ENCODE measurements at places on chromosomes 7 and 10. TPM values are rescaled to one million over a fixed set of nuclear protein-coding genes. Genes with fewer than 3 reads are reported as not detected.

The AKR1C2 gene
- 17.5 TPM for total RNA-seq

The EIF3B gene
- total RNA-seq = 151 TPM

- DNase-seq = no peak
These were observed 38.8 kb downstream of the FIGNL1 start for GRCh38 chr7:50411332-50411731.

GRCh38 chr10:110992006-110992800, 72.8 kb downstream of the SHOC2 start:
- DNase-seq = no peak

- no peak for DNase-seq
These were observed 6.7 kb upstream of the FAM170B start for GRCh38 chr10:49140304-49141177.

The MBL2 gene
- total RNA-seq = not detected

DNA sequence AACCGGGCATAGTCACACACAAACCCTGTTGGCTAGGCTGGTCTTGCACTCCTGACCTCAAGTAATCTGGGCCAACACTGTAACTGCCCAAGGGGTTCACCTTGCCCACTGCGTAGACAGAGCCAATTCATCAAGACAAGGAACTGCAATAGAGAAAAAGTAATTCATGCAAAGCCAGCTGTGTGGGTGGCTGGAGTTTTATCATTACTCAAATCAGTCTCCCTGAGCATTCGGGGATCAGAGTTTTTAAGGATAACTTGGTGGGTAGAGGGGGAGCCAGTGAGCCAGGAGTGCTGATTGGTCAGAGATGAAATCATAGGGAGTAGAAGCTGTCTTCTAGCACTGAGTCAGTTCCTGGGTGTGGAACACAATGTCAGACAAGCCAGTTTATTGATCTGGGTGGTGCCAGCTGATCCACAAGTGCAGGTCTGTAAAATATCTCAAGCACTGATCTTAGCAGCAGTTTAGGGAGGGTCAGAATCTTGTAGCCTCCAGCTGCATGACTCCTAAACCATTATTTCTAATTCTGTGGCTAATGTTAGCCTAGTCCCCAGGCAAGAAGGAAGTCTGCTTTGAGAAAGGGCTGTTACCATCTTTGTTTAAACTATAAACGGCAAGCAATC, 15.6 kb upstream of the FXYD4 start:
- no peak for DNase-seq

- DNase-seq = no peak
These were observed 1.2 kb downstream of the IGFBP1 start for GRCh38 chr7:45889367-45890067.

GRCh38 chr10:86536294-86536861, 14.8 kb upstream of the WAPL start:
- DNase-seq = no peak

GRCh38 chr7:84629640-84630318, 435.2 kb upstream of the SEMA3A start:
- DNase-seq = no peak

DNA sequence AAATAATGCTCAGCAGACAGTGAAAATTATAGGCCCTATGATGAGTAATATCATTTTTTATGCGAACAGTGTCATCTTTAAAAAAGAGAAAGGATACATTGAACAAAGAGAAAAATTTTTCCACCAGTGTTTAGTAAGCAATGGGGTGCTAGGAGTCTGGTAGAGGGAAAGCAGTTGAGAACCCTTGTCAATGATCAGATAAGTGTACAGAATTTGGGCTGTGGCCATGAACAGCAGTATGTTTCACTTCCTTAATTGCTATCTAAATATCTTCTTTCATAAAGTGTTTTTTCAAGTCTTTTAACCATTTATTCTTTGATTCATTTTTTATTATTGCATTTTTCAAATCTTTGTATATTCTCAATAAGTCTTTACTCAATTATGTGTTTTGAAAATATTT, 750.7 kb upstream of the KCND2 start:
- no peak for DNase-seq

DNA sequence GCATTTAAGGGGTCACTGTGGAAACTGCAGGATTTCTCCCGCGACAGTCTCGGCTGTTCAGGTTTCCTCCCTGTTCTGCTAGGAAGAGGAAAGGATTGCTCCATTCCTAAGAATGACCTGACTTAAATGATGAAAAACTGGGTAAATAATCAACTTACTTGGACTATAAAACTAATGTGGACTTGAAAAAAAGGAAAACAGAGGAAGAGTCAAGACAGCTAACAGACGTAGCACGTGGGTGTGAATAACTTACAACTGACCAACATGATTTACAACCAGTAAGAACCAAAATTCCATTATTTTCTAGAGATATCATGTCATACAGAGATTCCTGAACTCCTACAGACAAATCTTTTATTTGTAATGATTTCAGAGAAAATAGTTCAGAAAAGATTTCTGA, 93.8 kb downstream of the ADAM12 start:
- no peak for DNase-seq

GRCh38 chr10:93535293-93535692, 31.2 kb upstream of the FFAR4 start:
- DNase-seq = no peak

The ACTA2 gene
- 344 TPM for total RNA-seq

DNA sequence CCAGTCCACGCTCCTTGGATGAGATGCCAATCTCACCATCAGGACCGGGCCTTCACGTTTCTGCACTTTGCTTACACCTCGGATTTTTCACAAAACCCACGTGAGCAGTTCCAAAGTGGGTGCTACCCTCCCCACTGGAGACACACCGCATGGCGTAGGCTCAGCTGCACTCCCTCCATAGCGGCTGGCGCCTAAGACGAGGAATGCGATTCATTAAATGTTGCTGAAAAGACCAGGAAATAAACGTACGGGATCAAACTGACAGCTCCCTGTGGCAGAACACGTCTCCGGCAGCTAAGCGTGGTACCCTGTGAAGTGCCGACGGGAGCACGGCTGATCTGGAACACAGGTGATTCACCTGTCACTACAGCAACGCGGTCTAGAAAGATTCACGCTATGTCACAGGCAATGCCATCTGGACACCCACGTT, 209.0 kb downstream of the DIP2C start:
- peak; percentile 77 for DNase-seq

DNA sequence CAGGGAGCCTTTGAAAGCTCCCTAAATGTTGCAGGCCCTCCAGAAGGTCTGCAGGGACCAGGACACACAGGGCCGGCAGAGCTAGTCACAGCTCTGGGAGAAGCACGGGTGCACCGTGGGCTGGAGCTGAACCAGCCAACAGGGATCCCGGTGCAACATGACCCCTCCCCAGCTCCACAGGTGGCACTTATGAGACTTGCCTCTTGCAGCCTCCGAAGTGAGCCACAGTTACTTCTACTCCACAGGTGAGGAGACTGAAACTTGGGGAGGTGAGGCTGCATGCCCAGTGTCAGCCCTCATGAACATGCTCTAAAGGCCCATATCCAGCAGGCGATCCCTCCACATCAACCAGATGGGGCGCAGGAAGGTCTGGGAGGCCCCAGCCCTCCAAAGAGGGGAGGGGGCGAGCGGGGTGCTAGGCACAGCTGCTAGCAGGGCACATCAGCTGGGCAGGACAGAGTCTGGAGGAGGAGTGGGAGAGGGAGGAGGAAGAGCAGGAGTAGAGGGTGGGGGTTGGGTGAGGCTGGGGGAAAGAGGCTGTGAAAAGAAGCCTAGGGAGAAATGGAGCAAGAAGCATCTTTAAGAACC, 224.3 kb downstream of the ELFN1 start:
- no peak for DNase-seq

GRCh38 chr10:67250686-67251085, 324.9 kb downstream of the LRRTM3 start:
- no peak for DNase-seq

DNA sequence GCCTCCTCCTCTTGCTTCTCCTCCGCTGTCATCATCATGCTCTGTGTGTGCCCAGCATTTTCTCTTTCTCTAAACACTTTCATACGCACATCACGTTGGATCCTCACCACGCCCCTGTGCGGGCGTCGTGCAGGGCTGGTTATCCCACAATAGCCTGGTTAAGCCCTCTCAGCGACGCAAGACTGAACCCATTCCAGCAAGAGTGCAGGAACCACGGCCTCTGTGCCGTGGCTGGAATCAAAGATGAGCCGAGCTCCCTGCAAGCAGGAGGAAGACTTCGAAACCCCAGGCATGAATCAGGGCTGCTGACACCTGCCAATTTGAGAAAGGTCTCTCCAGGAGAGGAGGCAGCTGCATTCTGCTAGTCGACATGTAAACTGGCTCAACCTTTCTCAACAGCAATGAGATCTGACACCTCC, 74.8 kb upstream of the FOXK1 start:
- DNase-seq = no peak

The ADIRF gene
- total RNA-seq = 72.0 TPM

- DNase-seq = no peak
These were observed 1052.6 kb downstream of the REEP3 start for GRCh38 chr10:64573623-64574325.

The TFR2 gene
- 3.4 TPM for total RNA-seq

DNA sequence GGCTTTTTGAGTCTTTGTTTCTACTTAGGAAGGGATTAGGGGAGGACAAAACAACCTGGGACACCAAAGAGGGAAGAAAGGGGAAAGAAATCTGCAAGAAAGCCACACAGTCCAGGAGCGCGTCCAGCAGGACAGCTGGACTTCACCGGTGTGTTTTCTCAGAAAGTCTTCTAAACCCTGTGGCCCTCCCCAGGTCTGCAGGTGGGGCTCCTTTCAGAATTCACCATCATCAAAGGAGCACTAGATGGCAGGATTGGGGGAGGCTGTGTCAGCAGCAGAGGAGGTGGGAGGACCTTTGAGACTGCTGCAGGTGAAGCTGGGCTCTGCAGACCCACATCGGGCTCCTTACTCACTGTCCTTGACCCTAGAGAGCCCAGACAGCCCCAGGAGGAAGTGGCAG, 13.9 kb upstream of the DRGX start:
- DNase-seq = no peak

The MSS51 gene
- total RNA-seq = 2.2 TPM

DNA sequence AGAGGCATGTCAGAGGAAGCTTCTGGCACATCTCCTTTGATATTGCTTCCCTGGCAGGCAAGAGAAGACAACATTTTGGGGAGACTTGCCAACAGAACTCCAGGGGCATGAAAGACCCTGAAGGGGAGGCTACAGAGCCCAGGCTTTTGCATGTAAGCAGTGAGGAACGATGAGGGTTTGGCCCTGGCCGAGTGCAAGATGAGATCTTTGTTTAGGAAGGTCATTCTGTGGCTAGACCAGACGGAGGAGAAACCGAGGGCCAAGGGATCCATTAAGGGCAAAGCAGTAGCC, 3.8 kb downstream of the SVIL start:
- DNase-seq = peak; percentile 81

DNA sequence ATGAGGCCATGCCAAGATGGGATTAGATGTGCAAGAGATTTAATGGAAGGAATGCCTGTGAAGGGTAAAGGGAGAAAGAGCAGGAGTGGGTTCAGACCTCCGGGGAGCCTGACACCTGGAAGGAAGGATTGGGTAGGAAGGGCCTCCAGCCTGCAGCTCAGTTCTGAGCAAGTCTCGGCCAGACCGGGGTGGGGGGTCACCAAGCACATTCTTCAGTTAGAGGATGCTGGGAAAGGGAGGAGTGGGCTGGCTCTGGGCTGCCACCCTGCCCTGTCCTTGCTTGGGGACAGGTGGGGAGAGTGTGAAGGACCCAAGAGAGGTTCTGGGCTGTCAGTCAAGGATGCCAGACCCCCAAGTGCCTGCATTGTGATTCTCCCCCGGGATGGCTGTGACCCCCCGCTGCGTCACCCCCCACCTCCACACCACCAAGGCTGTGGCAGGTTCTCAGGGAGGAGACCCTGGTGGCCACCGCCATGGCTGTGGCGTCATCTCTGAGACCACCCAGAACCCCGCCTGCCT, 16.5 kb upstream of the PRKAG2 start:
- peak; percentile 70 for DNase-seq

DNA sequence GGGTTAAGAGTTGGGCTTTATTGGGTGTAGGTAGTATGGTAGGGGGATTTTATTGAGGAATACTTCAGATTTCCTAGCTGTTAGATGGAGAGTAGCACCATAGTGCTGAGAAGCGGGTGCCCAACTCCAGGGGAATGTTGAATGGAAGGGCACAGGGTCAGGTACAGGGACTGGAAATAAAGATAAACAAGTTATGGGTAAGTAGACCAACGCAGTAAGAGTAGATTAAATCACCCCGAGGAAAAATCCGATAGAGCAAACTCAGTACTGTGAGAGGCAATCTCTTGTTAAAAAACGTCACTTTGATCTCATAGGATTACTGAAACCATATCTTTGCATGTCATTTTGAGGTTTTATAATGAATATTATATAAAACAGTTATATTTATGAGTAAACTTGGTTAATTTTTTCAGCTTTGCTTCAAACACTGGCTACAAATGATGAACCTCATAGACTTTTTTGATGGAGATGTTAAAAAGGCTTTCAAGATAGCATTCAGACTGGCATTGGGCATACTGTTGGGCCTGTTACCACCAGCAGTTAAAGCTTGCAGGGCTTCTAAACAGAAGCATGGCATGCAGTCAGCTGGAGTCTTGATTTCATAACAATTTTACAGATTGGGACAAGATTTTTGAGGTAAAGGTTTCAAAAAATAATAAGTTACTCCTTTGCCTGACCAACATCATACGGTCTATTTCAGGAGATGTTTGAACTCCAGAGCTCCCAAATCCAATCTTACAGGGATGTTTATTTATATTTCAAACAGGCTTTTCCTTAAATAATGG, 7.1 kb downstream of the AHR start:
- DNase-seq = no peak

DNA sequence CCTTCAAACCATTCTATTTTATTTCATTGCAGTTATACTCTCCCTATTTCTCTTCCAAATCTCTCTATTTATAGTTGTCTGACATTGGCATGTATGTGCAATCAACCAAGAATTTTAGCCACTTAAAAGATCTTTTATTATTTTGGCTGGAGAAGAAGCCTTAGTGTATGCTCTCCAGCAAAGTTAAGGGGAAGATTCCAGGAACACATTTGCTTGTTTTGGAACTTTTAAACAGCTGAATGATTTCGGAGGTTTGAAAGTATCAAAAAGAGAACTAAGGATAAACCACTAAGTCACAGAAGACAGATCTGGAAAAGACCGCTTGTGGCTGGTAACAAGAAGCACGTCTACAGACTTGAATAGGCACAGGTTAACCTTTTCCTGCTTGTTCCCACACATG, 182.2 kb upstream of the FZD1 start:
- DNase-seq = no peak

- no peak for DNase-seq
These were observed 263.0 kb downstream of the BAMBI start for GRCh38 chr10:28940158-28940888.

The GPRIN2 gene
- total RNA-seq = 57.0 TPM

DNA sequence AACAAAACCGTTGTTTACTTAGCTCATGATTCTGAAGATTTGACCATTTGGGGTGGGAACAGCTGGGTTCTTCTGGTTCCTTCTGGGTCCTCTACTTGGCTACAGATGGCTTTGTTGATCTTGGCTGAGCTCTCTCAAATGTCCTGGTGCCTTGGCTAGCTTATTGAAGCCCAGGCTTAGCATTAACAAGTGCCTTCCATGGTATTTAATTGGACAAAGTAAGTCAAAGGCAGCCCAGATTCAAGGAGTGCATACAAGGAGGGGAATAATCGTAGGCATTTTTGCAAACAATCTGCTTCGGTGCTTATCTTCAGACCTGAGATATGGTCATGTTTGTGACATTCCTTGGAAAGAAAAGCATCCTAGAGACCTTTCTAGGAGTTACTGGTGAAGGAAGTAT, 81.4 kb downstream of the ADCYAP1R1 start:
- DNase-seq = no peak

- no peak for DNase-seq
These were observed 226.5 kb downstream of the ITGB1 start for GRCh38 chr10:32731527-32731926.

Data from lower leg skin (tissue), 4 donors.